ENCODE measurements at places on chromosomes 1 and 21.

- DNase-seq: peak; percentile 69
Observed at GRCh38 chr1:27539901-27540861, 50.2 kb upstream of the WASF2 start.

DNA sequence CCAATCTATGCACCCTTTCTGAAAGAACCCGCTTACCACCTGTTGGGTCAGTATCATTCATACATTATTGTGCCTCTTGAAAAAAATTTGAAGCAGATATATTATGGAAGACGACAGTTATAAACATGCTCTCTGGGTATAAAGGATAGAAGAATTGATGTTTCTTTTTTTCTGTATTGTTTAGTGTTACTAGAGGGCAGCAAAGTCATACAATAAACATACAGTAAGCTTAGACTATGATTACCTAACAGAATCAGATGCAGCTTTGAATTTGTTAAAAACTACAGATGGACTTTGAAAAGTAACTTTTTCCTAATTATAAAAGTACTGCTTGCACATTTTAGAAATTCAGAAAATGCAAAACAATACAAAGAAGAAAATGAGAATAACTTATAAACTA lies 11.1 kb upstream of the PAXBP1 start:
- DNase-seq: no peak

- no peak for DNase-seq
Observed at GRCh38 chr1:85397490-85398032, 67.4 kb downstream of the DDAH1 start.

- DNase-seq: no peak
Observed at GRCh38 chr1:18020021-18020817, 87.4 kb upstream of the IGSF21 start.

GRCh38 chr1:95229037-95229436 lies 5.0 kb upstream of the RWDD3 start:
- no peak for DNase-seq

DNA sequence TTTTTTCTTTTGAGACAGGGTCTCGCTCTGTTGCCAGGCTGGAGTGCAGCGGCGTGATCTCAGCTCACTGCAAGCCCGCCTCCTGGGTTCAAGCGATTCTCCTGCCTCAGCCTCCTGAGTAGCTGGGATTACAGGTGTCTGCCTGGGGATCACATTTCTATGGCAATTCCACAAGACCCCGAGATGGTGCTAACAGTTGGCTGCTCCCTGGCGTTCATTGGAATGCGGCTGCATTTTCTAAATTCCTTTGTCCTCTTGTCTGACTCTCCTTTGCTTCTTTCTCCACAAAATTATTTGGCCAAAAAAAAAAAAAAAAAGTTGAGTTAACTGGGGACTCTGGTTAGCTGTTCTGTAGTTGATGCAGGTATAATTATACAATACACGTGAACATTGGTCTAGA lies 176.4 kb downstream of the ETS2 start:
- peak; percentile 28 for DNase-seq

- no peak for DNase-seq
Observed at GRCh38 chr1:206445116-206445515, 25.2 kb upstream of the IKBKE start.

- DNase-seq: no peak
Observed at GRCh38 chr21:41758550-41758949, 8.3 kb downstream of the RIPK4 start.

DNA sequence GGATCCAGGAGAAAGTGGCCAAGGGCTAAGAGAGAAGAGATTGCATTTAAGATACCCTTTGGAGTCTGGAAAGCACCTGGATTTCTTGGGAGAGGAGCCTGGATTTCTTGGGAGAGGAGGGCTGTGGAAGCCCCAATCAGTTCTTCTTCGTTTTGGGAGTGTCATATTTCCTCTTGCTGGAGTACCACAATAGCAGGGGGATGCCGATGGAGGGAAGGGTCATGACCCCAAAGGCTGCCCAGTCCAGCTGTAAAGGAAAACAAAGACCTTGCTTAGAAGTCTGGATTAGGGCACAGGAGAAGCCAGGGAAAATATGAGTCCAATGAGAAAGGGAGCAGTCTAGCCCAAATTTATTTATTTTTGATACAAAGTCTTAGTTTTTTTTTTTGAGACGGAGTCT lies 11.3 kb downstream of the SSR2 start:
- no peak for DNase-seq

- no peak for DNase-seq
Observed at GRCh38 chr21:29025328-29025713, 853 bp downstream of the USP16 start.

DNA sequence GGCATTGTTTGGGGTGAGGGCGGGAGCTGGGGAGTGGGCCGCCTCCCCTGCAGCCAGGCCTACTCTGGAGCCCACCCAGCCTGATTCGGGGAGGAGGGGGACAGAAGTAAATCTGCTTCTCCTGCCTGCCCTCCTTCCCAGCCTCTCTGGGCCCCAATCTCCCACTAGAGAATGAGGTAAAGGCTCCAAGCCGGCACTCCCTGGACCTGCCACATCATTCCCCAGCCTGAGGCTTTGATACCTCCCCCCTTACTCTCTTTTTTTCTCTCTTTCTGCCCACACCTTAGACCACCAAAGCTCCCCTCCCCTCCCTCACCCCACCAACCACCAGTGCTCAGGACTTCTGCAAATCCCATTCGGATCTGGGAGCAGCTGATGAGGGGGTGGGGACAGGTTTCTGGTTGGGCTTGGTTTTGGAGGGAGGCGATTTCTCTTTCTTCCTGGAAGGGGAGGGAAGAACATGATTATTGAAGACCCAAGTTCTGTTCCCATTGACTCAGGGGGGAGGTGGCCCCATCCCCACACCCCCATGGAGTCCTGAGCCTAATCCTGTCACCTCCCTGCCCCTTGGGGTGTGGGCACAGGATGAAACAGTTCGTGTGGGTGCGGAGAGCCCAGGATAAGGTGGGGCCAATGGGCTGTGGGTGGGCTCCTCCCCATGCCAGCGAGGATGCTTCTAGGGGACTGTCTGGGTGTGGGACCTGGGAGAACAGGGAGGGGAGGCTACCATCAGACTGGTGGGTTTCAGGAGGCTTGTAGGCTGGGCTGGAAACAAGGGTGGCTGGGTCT lies 1.3 kb downstream of the MAP7D1 start:
- DNase-seq: no peak

- no peak for DNase-seq
Observed at GRCh38 chr1:3578906-3579305, 32.4 kb downstream of the MEGF6 start.

DNA sequence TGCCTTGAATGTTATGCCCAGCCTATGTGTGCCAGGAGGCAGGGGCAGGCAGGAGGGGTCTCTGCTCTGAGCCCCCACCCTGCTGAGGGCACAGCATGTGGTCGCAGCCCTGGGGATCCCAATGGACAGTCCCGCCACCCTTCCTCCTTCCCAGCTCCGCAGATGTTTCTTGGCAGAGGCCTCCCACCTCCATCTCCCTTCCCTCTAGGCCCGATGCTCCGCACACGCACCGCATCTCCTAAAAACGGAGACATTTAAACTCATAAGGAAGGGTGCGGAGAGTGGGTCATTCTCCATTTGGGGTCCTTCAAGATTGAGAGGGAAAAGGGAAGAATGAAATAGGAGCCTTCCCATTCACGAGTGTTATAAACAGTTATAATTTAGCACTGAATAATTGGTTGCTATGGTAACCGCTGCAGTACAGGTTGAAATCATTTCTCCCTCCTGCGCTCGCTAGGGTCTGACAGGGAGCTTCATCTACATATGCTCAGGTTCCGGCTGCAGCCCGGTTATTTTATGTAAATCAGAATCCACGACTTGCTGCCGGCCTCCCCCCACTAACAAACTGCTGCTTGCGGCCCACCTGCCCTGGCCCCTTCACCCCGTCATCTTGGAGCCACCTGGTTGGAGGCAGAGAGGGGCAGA lies 16.0 kb downstream of the CHD5 start:
- DNase-seq: no peak

DNA sequence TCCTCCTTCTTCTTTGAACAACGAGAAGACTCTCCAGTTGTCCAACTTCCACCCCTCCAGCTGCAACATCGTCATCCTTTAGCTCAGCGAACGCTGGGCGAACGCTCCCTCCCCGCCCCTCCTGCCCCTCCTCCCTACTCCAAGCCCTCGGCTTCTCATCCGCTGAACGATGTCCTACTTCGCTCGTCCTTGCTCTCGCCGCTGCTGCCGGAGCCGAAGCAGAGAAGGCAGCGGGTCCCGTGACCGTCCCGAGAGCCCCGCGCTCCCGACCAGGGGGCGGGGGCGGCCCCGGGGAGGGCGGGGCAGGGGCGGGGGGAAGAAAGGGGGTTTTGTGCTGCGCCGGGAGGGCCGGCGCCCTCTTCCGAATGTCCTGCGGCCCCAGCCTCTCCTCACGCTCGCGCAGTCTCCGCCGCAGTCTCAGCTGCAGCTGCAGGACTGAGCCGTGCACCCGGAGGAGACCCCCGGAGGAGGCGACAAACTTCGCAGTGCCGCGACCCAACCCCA lies at the start of gene BCAN:
TSS of gene BCAN (plus strand) at position 357 of the 504 bp plus-strand sequence. CDS start 3,938 bp downstream, outside the sequence.
- peak; percentile 23 for DNase-seq
